ENCODE measurements at places on chromosomes 2 and 18.

DNA sequence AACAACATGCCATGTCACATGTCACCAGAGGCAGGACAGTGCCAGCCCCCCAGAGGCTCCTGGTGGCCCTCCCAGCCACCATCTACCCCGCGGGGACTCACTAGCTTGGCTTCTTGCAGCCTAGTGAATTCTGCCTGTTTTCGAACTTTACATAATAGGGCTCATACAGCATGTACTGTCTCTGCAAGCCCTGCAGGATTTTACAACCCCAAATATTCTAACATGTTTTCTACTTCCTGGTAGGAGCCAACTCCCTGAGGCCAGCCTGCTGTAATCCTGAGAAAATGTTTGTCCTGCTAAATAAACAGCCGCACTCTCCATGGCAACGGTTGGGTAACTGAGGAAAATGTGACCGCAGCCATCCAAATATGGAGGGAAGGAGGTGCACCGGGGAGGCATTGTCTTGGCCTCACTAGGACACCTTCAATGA lies 2.7 kb downstream of the PER2 start:
- DNase-seq, result no peak

DNA sequence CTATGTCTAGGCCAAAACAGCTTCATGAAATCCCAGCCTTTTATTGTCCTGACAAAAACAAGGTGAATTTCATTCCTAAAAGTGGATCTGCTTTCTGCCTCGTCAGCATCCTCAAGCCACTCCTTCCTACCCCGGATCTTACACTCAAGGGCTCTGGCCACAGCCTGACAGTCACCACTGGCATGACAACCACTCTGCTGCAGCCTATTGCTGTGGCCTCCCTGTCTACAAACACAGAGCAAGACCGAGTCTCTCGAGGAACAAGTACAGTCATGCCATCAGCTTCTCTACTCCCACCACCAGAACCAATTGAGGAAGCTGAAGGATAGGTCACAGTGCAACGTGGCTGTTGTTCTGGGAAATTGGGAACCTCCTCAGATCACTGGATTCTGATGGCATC lies 106.1 kb downstream of the ICA1L start:
- no peak for DNase-seq

GRCh38 chr18:70332694-70333093 lies 43.8 kb downstream of the SOCS6 start:
- no peak for DNase-seq

DNA sequence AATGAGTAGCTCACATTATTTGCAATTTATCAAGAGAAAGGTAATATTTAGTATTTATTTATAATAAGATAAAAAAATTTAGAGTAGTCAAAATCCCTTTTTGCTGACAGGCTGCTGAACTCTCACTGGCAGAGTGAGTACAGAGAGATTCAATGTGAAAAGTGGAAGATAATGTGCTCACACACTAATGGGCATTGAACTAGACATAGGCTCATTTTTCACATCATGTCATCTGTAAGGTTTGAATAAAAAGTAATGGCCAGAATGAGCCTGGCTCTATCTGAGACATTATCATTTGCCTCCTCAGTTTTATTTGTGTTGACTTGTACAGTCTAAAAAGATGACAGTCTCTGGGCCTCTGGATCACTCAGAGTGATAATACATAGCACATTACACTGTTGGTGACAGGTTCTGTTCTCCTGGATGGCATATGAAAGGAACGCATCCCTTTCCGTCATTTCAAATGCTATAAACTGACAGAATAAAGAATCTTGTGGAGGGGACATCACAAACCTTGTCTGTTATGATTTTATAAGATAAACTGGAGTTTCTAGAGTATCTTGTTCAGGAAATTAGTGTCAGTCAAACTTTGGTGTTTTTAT lies 812.9 kb downstream of the NR4A2 start:
- DNase-seq, result no peak

DNA sequence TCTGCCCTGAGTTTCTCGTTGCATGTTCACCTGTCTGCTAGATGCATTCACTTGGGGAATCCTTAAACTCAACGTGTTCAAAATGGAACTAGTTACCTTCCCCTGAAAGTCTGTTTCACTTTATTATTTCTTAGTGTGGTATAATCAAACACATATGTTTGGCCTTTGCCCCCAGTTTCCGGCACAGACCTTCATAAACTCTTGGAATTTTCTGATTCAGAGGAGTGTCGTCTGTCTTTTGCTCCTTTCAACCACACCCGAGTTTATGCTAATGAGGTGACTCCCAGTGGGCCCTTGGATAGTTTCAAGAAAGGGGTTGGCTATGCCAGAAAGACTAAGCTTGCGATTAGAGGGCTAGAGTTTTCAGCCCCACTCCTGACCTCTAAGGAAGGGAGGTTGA lies 198.9 kb downstream of the CDCA7 start:
- no peak for DNase-seq

GRCh38 chr18:39274535-39274934 lies 1708.9 kb upstream of the CELF4 start:
- no peak for DNase-seq

DNA sequence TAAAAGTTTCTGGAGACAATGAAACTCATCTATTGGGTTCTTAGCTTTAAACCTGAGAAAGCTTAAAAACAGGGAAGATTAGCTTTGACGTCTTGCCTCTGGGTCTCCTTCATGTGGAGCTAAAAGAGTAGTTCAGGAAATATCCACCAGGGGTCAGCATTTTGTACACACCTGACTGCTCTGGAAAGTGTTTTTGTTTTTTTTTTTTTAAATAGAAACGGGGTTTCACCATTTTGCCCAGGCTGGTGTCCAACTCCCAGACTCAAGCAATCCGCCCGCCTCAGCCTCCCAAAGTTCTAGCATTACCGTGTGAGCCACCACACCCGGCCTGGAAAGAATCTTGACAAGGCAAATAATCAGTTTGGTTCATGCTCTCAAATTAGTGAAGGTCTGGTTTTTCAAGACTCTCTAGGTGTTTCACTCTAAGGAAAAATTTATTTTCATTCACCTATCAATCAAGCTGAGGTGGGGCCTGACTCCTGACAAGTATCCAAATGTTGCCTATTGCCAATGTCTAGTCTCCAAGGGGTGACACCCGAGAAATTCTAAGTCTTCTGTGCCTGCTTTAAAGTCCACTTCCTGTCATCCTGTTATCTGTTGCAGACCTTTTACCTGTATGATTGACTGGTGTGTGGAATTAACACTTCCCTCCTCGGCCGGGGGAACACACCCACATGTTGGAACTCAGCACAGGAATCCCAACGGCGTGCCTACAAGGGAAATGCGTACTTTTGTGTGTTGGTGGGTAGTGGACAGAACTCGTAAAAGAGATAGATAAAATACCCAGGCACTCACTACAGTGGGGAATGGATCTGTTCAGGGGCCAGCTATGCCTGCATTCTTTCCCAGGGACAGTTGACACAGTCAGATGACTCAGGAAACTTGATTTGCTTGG lies 11.3 kb downstream of the IL1RN start:
- DNase-seq, result no peak

DNA sequence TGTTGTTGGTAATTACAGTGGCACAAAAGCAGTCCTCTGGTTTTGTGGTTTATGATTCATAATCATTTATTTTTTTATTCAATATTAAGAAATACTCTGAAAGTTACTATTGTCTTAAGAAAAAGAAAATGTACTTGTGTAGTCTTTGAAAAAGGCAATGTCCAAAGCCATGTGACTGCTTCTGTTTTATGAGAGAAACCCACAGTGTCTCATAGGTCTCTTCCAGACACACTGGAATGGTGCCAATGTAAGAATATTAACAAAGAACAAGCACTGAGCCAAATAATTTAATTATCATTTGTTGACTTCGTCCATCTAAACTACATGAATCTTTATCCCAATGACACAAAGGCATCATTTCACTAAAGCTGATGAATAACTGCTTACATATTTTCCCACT lies 62.5 kb downstream of the RPRM start:
- DNase-seq, result no peak

DNA sequence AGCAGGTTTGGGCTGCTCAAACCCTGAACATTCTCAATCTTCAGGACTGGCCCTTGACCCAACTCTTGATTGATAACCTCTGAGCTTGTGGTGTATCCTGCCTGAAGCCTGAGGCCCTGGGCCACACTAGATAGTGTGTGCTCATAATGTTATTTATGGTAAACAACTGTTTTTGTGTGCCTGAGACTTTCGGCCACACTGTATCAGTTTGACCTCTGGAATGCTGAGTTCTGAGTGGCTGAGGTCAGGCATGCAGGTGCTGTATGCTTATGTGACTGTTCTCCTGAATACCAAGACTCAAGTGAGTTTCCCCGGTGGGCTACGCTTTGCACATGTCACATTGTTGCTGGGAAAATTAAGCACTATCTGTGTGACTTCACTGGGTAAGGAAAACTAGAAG lies 82.2 kb upstream of the RMP24 start:
- no peak for DNase-seq

DNA sequence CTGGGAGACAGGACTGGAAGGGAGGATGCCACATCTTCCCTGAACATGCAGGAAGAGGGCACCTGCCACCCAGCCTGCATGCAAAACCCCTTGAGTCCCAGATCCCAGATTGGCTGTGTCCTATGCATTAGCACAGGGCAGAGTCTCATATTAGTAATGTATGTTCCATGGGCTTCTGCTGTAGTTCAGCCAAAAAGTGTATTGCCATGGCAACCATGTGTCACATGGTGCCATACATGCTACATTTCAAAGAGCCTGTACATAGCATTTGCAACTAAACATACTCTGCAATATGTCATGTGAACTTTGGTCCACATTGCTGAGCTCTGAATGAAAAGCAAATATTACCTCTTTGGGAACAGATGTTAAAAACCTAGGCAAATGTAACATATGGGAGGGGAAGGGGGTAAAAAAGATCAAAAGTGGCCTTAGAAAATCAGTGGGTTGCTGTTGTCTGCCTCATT lies 78.4 kb downstream of the DPP4 start:
- no peak for DNase-seq

DNA sequence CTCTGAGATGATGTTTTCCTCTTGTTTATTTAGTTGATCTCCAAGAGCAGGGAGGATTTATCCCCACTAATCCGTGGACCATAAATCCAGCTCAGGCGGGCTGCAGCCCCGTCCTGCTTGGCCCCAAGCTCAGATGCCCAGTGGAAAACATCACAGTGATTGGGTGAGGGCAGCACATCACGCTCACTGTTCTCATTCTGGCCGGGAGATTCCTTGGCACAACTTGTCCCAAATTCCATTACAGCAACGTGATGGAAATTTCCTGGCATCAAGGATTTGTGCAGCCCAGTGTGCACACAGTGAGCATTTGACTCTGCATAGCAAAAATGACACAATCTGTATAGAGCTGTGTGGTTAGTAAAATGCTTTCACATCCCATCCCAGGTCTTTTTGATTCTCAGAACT lies 96.8 kb downstream of the VAPA start:
- DNase-seq, result no peak

DNA sequence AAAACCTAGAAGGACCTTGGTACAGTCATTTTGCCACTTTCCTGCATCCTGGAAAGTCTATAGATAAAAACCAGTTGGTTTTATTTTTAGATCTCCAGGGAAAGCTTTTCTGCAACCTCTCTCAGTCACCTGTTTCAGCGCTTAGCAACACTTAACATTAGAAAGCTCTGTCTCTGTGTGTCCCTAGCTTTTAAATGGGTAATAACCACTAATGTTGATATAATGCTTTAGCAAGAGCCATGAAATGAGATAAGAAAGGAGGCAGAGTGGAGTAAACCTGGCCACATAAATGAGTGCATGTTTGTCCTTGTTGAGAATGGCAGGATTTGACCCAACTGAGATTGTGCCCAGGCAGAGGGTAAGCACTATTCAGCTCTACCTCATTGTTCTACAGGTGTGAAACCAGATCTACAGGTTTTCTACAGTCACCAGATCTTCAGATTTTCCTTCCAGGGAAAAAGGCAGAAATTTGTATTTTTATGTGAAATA lies 44.8 kb downstream of the MARCHF4 start:
- DNase-seq, result no peak

- DNase-seq, result peak; percentile 53
Observed at GRCh38 chr18:62710417-62710816, 4.9 kb upstream of the PHLPP1 start.

GRCh38 chr2:109213646-109214433 lies 84.8 kb downstream of the SH3RF3 start:
- DNase-seq, result no peak

- no peak for DNase-seq
Observed at GRCh38 chr2:169294001-169294675, 68.2 kb downstream of the LRP2 start.

- no peak for DNase-seq
Observed at GRCh38 chr2:241461693-241462677, 46.4 kb downstream of the STK25 start.

DNA sequence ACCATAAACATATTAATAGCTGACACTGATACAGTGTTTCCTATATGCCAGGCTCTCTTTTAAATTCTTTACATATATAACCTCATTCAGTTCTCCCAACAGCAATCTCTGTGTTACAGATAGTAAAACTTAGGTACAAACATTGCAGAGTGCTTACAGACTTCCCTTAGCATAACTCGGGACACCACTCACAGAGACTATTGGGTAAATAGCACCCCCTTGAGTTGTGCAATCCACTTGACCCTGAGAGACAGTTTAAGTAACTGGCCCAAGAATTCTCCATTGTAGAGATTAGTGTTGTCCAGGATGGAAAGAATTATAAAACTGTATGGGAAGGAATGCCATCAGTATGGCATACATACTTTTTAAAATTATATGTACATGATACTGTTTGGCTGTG lies 110.1 kb downstream of the POLE4 start:
- DNase-seq, result no peak

GRCh38 chr2:159476329-159476728 lies 140.0 kb downstream of the BAZ2B start:
- DNase-seq, result no peak

DNA sequence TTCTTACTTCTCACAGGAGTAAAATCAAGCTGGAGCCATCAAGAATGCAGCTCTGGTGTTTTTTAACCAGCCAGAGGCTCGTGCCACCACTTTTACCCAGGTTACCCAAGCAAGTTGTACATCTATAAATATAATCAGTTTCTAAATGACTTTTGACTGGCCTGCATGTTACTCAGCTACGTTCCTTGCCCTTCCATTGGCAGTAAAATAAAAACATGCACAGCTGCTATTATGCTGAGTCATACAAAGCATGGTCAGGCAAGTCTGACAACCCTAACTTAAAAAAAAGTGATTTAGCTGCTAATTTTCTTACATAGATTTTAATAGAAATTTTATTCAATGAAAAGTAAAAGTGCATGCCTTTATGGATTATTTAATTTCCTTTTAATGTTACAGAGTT lies 111.7 kb upstream of the CSRNP3 start:
- no peak for DNase-seq

GRCh38 chr2:226308986-226309385 lies 490.6 kb downstream of the IRS1 start:
- DNase-seq, result no peak

DNA sequence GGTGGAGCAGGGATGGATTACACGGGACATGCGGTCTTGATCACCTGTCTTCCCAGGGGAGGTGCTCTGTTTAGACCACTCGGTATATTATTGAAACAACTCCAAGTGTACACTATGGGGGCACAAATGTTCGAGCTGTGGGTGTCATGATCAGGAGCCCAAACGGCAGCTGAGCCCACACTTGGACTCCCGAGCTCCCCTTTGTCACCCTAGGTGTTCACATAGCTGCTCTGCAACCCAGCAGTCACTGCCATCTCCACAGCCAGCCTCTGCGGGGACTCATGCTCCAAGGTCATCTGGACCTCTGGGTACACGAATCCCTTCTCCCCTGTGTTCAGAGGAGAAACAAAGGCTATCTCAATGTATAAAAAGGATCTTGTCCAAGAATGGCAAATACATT lies 46.0 kb downstream of the CAPN13 start:
- no peak for DNase-seq

All from NCI-H187 (cell line).